PC-9 (cell line): ENCODE measurements at places on chromosomes 6 and 20.

- no peak for DNase-seq
These were observed 308.5 kb downstream of the BMP7 start for GRCh38 chr20:56957737-56958553.

GRCh38 chr20:31497838-31498540, 16.3 kb upstream of the HM13 start:
- DNase-seq: no peak

DNA sequence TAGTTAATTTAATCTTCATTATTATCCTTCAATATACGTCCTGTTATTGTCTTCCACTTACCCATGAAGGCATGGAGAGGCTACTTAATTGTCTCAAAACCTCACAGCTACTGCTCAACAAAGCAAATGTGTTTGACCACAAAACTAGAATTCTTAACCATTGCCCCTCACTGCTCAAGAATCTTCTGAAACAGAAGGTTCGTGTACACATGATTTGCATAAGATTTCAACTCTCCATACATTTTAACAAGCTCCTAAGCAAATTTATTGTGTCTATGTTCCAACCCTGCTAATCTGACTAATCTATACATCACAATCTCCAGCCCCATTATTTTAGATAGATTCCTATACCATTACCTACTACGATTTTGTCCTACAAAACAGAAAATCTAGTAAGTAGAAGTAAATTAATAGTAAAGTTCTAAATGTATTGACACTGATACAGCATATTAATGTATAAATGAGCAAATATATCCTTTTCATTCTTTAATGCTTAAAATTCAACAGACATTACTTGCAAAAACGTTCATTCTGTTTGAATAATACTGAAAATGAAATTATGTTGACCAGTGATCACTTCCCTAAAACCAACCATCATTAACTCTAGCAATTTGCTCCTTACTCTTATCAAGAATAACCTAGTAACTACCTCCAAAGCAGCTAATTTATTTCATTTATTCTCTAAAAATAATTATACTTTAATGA, 89.7 kb upstream of the RNF217 start:
- no peak for DNase-seq

- DNase-seq: no peak
These were observed 17.7 kb downstream of the SENP6 start for GRCh38 chr6:75619230-75619899.

DNA sequence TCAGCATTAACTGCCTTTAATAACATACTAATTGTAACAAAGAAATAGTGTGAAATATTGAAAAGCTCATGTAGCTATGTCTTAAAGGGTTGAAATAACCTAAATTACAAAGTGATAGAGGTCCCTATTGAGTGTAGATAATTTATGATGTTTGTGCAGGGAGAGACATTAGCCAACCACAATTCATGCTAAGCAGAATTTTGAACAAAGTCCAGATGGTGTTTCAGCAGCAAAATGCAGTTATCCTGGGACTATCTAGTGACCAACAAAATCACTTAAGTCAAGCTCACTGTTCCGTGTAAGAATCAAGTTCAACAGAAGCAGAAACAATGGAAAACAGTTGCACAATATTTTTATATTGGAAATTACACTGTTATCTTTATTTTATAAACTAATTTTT, 218.5 kb downstream of the SIM1 start:
- DNase-seq: no peak

GRCh38 chr20:53872561-53873229, 197.7 kb downstream of the BCAS1 start:
- DNase-seq: no peak

GRCh38 chr6:163413345-163414116, 987 bp upstream of the QKI start:
- DNase-seq: peak; percentile 62

DNA sequence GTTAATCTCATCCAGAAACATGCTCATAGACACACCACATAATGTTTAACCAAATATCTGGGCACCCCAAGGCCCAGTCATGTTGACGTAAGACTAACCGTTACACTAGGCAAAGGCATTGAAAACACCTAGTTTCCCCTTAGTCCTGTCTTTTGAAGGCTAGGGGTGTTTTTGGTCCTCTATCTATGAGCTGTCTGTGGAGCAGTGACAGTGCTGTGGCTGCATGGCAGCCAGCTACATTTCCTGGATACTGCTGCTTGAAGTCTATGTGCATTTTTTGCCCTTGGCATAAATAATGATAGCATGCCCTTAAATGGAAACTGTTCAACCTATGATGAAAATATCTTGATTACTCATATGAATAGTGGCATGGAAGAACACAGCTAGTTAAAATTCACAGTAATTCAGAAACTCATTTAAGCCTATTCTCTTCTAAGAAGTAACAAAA, 18.6 kb downstream of the FARS2 start:
- no peak for DNase-seq

- DNase-seq: no peak
These were observed 13.4 kb downstream of the FOXC1 start for GRCh38 chr6:1622851-1623768.

DNA sequence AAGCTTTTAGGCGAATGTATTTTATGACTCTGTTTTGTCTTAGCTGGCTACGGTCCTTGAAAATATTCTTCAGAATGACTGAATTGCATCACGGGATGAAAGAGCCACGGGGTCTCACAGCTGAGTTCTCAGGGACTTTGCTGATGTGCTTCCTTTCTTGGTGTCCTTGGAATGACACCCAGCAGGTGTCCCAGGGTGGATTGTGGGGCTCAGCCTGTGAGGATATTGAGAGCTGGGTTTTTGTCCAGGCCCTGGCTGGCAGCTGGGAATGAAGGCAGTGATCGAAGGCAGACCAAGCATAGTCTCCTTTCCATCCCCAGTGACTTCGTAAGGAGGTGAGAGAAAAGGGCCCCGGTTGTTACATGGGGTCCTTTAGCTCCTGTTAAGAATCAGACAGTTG, 18.8 kb upstream of the MAPK13 start:
- no peak for DNase-seq

- DNase-seq: no peak
These were observed 147.5 kb upstream of the SYNDIG1 start for GRCh38 chr20:24321973-24322372.

DNA sequence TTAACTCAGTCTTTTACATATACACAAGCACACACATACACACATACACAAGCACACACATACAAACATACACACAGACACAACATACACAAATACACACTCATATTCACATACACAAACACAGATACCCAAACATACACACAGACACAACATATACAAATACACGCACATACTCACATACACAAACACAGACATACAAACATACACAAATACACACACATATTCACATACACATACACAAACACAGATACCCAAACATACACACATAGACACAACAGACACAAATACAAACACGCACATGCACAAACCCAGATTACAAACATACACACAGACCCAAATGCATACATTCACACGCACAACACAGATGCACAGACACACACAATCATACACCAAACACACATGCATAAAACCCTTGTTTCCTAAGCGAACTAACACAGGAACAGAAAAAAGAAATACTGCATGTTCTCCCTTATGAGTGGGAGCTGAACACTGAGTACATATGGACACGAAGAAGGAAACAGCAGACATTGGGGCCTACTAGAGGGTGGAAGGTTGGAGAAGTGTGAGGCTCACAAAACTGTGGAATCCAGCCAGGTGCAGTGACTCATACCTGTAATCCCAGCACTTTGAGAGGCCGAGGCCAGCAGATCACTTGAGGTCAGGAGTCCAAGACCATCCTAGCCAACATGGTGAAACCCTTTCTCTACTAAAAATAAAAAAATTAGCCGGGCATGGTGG, 34.2 kb downstream of the PIM1 start:
- peak; percentile 82 for DNase-seq

- DNase-seq: no peak
These were observed 27.3 kb upstream of the ABCC10 start for GRCh38 chr6:43399932-43400487.

GRCh38 chr6:44120692-44121443, 6.4 kb downstream of the MRPL14 start:
- DNase-seq: no peak

- no peak for DNase-seq
These were observed 83.3 kb upstream of the BHLHE23 start for GRCh38 chr20:63090052-63090451.

- DNase-seq: no peak
These were observed 15.1 kb downstream of the RFPL4B start for GRCh38 chr6:112362027-112362795.

GRCh38 chr6:41626917-41627316, 11.4 kb upstream of the MDFI start:
- no peak for DNase-seq

DNA sequence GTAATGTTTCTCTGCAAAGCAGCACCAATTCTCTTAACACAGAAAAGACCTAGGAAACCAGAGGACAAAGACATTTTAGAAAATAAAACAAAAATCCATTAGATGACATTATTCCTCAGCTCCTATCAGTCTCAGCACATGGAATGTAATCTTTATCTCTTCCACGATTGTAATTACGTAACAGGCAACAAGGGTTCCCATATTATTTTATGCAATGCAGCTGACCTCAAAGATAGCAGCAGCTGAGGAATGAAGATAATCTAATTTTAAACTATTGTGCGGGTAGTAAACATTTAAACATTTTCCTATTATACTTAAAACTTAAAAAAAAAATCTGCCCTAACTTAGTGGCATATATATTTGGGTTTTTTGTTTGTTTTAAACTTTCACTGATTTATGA, 33.0 kb upstream of the PTCHD4 start:
- DNase-seq: no peak

GRCh38 chr6:109978174-109979032, at the start of gene GPR6:
GPR6 (plus strand) TSS chr6:109978311; CDS start chr6:109979113, 802 bp downstream.
- DNase-seq: no peak

- DNase-seq: no peak
These were observed 33.7 kb downstream of the MDFI start for GRCh38 chr6:41672016-41672415.

DNA sequence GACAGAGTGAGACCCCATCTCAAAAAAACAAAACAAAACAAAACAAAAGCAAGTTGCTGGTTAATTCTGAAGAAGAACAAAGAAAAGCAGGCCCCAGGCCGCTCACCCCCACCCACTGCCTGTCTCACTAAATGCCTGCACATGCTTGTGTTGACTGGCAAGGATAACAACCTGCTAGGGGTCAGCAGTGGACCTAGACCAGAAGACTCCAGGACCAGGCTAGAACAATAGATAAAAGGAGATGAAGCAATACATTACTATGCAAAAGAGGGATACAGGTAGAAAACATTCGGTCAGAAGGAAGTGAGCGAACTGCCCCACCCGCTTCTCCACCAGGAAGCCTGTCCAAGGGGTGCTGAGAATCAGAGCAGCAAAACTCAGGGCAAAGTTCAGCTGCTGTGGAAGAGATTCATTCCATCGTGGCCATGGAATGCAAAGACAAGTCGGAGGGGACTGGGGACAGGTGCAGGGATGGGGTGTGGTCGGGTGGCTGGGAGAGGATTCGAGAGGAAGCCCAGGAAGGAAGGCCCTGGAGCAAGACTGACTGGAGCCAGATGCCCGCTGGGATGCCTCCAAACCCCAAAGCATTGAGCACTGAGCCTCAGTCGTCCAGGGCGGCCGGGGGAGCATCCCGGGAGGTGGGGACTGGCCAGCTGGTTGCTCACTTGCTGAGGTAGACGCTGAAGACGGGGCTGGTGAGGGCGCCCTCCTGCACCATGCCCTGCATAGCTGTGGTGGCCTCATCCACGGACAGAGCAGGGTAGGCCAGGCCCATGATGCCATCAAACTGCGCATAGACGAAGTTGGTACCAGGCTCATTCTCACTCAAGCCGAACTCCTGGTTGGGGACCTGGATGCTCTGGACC, 5.3 kb downstream of the PGC start:
- peak; percentile 75 for DNase-seq

DNA sequence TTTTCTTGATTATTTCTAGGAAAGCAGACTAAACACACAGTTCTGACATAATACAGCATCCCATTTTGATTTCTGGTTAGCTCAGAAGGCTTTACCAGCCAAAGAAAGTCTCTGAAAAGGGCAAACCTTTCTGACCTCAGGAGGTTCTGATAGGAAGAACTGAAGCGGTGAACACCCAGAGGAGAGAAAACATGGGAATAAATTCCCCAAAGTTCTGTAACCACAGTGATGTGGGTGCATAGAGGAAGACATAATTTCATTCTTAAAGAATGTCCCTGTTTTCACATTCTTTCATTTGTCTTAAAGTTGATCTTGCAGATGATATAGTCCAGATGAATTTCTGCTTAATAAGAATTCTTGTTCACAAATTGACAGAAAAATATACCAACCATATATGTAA, 60.3 kb downstream of the RSPO3 start:
- DNase-seq: peak; percentile 4

DNA sequence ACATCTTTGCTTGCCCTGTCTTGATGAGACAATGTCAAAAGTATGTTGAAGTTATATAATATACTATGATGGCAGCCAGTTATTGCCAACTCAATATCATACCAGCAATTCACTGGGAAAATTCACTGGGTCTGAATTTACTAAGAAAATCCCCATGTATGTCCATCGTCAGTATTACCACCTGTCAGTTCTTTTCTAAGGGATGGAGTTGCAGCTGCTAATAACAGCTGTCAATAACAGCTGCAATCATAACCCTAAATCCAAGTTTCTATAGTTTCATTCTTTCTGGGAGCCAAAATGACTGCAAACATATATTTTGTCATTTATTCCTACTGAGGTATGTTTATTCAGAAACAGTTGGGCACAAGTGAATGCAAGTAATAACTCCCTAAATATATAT, 132.6 kb upstream of the RIN2 start:
- no peak for DNase-seq

GRCh38 chr20:19096843-19097242, 115.6 kb upstream of the SLC24A3 start:
- no peak for DNase-seq

DNA sequence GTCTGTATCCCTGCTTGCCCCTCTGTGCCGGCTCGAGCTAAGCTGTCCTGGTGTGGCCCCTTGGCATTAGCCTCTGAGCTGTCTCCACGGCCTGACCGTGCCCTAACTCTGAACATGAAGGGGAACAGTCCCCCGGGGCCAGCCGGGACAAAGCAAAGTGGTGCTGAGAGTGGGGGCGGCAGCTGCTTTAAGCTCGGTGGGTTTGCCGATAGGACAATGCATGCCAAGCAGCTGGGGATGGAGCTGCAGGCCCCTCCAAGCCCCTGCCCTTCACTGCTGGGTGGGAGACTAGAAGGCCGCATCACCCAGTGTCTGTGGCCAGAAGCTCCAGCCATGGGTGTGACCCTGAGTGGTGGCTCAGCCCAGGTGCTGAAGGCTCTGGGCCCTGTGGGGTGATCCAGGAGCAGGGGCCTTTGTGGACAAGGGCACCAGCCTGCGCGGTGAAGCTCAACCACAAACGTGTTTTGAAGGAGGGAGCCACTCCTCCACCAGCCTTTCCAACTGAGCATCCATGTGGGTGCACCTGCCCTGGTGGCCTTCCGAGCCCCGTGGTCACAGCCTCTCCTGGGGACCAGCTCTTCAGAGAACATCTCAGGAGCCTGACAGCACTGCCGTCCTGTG, 242.5 kb downstream of the ERMARD start:
- DNase-seq: no peak
